ENCODE measurements at places on chromosomes 11 and 22.

- H3K36me3 ChIP-seq, result no peaks in the 10 kb centered on the region
- H3K4me1 ChIP-seq, result no peaks in the 10 kb centered on the region
- DNase-seq, result peak; percentile 99
- peak overlapping the region; percentile 60 for H3K27ac ChIP-seq
Observed at GRCh38 chr11:105046898-105047579, 1.9 kb upstream of the CARD16 start.

DNA sequence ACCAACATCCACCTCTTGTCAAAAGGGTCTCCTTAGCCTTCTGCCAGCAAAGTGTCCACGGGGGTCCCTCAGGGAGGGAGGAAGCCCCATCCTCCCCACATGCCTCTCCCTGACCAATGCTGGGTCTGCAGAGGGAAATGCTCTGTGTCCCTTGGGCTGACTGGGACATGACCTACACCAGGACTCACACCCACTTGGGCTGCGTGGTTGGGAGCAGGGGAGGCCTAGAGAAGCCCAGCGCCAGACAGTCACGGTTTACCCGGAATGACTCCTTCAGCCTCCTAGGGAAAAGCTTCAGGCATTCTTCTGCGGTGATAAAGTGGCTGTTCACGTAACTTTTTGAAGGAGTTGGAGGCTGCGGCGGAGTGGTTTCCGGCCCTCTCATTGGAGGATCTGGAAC, 180.3 kb downstream of the EFCAB6 start:
- no peak overlapping the region for H3K27ac ChIP-seq
- no peaks in the 10 kb centered on the region for H3K27me3 ChIP-seq
- DNase-seq, result no peak
- H3K36me3 ChIP-seq, result no peaks in the 10 kb centered on the region

- no peak overlapping the region for H3K4me3 ChIP-seq
- H3K4me1 ChIP-seq, result peaks cover 8% of the 10 kb centered on the region
- no peak for DNase-seq
- no peak overlapping the region for H3K27ac ChIP-seq
Observed at GRCh38 chr22:46673205-46673604, 53.0 kb downstream of the GRAMD4 start.

DNA sequence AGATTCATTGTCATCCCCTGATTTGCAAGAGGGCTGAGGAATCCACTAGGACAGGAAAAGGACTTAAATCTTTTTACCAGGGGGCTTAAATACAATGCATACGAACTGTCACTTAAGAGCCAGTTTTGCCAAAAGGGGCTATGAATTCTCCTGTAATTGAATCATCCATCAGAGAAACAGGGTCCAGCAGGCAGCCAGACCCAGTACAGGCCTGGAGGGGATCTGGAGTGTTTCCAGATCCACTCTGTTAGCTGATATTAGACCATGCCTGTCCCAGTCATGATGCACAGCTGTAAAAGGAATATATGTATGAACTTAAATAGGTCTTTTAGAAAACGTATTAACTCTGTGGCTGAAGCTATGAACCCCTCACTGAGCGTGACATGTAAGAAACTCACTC, 53.8 kb upstream of the PRSS23 start:
- no peak overlapping the region for H3K4me3 ChIP-seq
- no peak for DNase-seq
- H3K27me3 ChIP-seq, result no peaks in the 10 kb centered on the region
- H3K4me1 ChIP-seq, result peaks cover 54% of the 10 kb centered on the region
- H3K36me3 ChIP-seq, result no peaks in the 10 kb centered on the region

DNA sequence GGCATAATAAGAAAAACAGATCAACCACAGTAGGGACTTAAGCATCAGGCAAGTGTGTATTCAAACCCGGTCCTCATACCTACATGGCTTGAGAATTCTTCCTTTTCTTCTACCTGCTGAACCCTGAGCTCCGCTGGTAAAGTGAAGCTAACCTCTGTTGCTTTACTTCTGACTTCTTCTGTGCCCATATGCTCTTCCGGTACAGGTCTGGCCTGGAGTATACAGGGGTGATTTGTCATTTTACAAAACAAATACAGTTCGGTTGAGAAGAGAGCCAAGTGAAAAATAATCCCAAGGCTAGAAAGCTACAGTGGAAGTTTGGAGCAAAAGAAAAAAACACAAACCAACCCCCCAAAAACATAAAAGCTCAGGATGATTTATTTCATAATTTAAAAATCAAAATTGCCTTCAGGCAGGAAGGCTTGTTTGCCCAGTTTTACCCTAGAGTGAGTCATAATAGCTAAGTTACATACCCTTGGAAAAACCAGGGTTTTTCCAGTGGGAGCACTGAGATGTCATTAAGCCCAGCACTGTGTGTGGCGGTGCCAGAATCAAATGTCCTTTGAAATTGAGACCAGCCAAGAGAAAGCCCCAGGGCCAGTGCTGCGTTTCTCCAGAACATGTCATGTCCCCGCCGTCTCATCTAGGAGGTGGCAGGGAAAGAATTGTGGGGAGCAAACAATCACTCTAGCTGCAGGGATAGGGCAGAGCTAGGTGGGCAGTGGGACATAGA, 305.5 kb upstream of the ISX start:
- no peak for DNase-seq
- H3K4me3 ChIP-seq, result no peak overlapping the region
- no peaks in the 10 kb centered on the region for H3K27me3 ChIP-seq
- H3K4me1 ChIP-seq, result no peaks in the 10 kb centered on the region

- H3K36me3 ChIP-seq, result no peaks in the 10 kb centered on the region
- H3K27me3 ChIP-seq, result no peaks in the 10 kb centered on the region
- H3K4me1 ChIP-seq, result peaks cover 6% of the 10 kb centered on the region
- no peak overlapping the region for H3K27ac ChIP-seq
- no peak overlapping the region for H3K4me3 ChIP-seq
Observed at GRCh38 chr11:95904009-95904650, 19.8 kb downstream of the MTMR2 start.

DNA sequence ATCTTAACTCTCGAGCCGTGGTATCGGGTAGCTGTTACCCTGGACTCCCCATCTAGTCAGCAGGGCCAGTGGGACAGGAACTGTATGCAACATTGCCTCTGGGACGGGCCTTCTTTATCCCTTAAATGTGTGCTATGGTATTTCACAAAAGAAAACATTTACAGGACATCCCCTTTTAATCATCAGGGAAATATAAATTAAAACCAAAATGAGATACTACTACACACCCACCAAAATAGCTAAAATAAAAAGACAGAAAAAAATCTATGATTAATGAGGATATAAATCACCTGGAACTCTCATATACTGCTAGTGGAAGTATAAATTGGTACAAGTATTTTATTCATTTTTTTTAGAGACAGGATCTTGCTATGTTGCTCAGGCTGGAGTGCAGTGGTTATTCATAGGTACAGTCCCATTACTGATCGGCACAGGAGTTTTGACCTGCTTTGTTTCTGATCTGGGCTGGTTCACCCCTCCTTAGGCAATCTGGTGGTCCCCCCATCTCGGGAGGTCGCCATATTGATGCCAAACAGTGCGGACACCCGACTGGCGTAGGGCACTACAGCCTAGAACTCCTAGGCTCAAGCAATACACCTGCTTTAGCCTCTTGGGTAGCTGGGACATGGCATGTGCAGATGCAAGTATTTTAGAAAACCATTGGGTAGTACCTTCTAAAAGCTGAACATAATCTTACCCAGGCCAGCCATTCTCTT, 9.3 kb downstream of the RSPH14 start:
- DNase-seq, result no peak
- H3K36me3 ChIP-seq, result no peaks in the 10 kb centered on the region
- H3K27me3 ChIP-seq, result peaks cover 4% of the 10 kb centered on the region
- H3K4me3 ChIP-seq, result no peak overlapping the region

DNA sequence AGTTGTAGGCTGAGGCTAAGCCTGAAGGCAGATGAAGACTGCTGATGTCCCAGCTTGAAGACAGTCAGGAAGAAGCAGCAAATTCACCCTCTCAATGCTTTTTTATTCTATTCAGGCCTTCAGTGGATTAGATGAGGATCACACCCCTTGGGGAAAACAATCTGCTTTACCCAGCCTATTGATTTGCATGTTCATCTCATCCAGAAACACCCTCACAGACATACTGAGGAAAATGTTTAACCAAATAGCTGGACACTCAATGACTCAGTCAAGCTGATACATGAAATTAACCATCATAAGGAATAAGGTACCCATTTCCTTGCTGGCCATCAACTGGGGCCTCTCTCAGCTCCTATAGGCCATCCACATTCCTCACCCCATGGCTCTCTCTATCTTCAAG, 549.9 kb upstream of the CCDC90B start:
- no peaks in the 10 kb centered on the region for H3K4me1 ChIP-seq
- no peak overlapping the region for H3K4me3 ChIP-seq
- no peak overlapping the region for H3K27ac ChIP-seq
- H3K27me3 ChIP-seq, result no peaks in the 10 kb centered on the region

DNA sequence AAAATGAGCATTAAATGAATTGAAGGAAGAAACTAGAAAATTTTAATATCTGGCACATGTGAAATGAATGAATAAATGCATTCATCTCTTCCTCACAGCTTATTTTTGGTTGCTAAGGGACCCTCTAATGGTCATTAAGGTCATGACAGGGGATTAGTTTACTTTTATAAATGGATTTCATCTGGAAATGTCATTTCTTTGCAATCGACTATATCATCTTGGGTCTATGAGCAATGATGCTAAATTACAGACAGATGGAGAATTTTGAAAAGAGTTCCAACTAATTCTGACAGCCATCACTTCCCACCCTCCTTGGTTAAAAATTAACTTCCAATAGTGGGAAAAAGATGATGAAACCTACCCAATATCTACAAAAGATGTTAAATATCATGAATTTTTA, 98.0 kb downstream of the KIF18A start:
- no peak overlapping the region for H3K27ac ChIP-seq
- no peak for DNase-seq
- H3K4me3 ChIP-seq, result no peak overlapping the region
- no peaks in the 10 kb centered on the region for H3K4me1 ChIP-seq
- no peaks in the 10 kb centered on the region for H3K27me3 ChIP-seq

- H3K27me3 ChIP-seq, result no peaks in the 10 kb centered on the region
- H3K36me3 ChIP-seq, result no peaks in the 10 kb centered on the region
- no peak overlapping the region for H3K4me3 ChIP-seq
- no peak overlapping the region for H3K27ac ChIP-seq
Observed at GRCh38 chr11:34791780-34792542, 124.2 kb downstream of the APIP start.

DNA sequence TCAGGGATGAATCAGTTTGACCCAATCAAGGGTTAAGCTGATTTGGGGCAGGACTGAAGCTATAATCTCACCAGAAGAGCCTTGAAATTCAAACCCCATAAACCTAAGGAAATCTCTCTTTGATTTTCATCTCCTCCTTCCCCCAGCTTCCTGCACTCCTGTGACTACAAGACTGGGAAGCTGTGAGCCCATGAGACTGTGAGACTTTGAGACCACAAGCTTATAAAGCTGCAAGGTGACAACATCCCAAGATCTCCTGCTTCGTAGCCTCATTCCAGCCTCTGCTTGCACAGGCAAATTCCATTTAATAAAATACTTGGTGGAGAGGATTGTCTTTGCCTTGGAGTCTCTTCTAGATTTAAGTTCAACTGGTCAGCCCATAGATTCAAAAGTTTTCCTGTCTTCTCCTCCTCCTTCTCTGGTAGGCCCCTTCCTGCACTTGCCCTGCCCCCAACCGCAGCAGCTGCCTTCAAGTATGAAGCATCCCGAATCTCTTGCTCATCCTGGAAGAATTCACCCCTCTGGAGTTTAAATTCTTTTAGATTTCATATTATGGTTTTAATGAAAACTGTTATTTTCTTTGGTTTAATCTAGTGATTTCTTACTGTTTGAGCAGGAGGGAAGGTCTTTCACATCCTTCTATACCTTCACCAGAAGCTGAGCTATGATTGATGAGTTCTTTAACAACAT, 42.1 kb downstream of the PAMR1 start:
- no peak overlapping the region for H3K4me3 ChIP-seq
- DNase-seq, result peak; percentile 64
- peaks cover 20% of the 10 kb centered on the region for H3K4me1 ChIP-seq
- H3K27ac ChIP-seq, result peak overlapping the region; percentile 71

DNA sequence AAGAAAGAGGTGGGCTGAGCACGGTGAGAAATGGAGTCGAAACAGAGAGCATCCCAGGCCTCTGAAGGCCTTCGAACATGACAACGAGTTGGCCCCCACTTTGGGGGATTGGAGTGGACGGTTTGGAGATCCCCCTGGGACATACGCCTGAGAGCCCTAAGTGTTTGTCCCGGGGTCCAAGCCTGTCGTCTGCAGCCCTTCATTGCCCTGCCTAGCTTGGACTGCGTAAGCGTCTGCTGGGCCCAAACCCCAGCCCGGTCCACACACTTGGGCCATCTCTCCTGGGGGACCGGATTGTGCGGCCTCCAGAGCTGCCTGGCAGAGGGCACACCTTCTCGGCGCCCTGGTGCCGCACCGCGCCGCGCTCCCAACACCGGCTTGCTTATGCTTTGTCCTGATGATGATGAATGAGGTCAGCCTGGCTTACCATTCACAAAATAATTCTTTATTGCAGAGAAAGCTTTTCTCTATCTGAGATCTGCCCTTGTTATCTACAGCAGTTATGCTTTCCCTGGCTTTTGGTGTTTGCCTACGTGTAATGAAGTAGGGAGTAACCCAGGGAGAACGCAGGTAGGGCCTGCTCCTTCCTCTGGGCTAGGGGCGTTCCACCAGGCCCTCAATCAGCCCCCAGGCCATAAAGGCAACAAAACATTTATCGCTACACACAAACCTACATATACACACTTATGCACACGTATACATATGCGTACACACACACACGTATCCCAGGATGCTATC, 85.9 kb upstream of the PPARA start:
- H3K4me1 ChIP-seq, result peaks cover 49% of the 10 kb centered on the region
- no peaks in the 10 kb centered on the region for H3K27me3 ChIP-seq
- H3K4me3 ChIP-seq, result no peak overlapping the region
- H3K27ac ChIP-seq, result peak overlapping the region; percentile 99
- H3K36me3 ChIP-seq, result no peaks in the 10 kb centered on the region
- DNase-seq, result peak; percentile 53

DNA sequence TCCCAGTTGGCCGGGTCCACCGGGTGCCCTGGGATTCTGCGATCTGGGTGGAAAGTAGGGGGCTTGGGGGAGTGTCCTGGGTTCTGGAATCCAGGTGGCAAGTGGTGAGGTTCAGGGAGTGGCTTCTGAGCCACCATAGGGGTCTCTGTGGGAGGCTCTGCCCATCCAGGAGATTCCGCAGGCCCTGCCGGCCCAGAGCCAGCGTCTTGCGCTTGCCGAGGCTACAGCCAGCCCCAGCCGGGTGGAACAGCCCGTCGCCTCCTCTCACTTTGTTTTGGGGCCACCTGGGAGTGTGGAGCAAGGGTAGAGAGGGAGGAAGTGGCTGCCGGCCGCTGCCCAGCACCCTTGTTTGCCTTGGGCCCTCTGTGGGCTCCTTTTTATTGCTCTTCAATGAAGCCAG, 60.6 kb upstream of the PPP6R3 start:
- H3K27me3 ChIP-seq, result no peaks in the 10 kb centered on the region
- DNase-seq, result no peak
- H3K4me3 ChIP-seq, result no peak overlapping the region
- H3K36me3 ChIP-seq, result no peaks in the 10 kb centered on the region

DNA sequence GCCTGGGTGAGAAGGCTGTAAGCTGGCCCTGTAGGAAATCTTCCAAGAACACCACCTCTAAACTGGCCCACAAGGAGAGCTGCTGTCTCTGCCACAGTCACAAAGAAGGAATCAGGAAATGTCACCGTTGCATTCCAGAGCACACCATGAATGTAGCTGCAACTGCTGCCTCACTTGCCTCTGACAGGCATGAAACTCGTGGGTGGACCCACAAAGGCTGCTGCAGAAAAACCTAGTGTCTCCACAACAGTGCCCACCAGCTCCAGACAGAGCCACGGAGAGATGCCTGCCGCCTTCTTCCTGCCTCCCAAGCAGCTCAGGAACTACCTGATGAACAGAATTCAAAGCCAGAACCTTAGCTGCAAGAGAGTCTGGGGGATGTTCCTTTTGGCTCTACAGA, 10.5 kb downstream of the DNAJB13 start:
- H3K27ac ChIP-seq, result no peak overlapping the region
- H3K4me1 ChIP-seq, result peaks cover 2% of the 10 kb centered on the region
- no peaks in the 10 kb centered on the region for H3K36me3 ChIP-seq
- DNase-seq, result peak; percentile 38
